ENCODE measurements at places on chromosomes 3 and 15.

DNA sequence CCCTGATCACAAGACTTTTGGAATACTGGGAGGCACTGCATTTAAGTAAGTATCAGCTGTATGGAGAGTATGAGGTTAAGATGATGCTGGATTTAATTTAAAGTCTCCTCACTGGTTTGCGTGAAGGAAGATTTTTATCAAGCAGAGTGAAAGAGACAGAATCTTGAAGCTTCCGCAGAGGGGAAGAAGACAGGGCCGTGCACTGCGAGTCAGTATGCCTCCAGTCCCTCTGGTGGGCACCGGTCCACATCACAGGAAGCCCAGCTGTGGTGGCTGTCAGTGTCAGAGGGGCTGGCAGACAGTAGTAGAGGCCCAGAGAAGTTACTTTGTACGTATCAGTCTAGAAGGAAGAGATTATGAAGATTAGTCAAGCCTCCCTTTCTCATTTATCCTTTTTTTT lies 379.0 kb upstream of the TPRG1 start:
- no peak for DNase-seq

- DNase-seq, result no peak
Measured at GRCh38 chr3:135565546-135565945, 400.0 kb upstream of the PPP2R3A start.

DNA sequence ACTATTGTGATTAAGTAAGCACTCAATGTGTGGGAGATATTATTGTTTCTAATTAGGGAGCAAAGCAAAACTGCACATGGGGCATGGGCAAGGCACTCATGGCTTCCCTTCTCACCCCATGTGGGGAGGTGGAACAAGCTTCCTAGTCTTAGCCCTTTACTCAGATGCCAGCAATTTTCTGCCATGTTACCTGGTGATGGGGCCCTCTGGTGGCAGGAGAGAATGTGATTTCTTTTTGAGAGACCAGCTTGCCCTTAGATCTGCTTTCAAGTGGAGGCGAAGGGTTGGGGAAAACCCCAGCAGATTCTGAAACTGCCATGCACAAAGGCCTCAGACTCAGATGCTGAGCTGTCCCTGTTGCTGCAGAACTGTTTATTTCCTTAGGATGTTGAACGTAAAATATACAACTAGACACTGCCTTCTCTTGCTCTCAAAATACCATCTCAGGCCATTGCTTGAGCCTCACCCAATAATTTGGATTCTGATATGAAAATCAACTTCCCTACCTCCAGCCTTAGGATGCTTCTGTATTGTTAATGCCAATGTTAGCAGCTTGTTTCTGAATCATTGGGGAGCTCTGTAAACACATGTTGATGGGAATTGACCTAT lies 130.2 kb upstream of the TPRG1 start:
- DNase-seq, result peak; percentile 74

DNA sequence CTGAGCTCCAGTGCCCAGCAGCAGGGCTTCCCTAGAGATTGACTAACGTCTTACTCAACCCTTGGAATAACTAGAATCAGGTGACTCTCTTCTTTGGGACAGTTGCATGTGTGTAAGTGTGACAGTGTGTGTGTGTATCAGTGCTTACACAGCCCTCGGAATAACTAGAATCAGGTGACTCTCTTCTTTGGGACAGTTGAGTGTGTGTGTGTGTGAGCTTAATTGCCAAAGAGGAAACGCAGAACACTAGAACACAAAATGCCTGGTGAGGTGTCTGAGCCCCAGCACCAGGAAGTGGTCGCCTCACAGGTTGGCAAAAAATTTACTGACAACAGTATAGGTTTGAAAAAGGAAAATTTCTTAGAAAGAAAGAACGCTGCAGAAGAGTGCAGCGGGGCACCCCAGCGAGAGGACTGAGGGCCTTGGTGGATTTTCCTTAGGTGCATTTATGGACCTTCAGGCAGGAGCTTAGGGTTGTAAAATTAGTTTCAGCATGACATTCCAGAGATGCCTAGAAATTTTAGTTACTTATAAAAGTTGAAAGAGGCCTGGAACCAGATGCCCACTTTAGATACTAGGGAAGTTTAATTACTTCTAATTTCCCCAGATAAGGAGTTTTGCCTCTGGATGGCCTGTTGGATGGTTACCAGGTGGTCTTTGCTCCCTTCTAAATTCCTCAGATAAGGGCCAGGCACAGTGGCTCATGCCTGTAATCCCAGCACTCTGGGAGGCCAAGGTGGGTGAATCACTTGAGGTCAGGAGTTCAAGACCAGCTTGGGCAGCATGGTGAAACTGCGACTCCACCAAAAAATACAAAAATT lies 3.7 kb upstream of the WDR82 start:
- no peak for DNase-seq

DNA sequence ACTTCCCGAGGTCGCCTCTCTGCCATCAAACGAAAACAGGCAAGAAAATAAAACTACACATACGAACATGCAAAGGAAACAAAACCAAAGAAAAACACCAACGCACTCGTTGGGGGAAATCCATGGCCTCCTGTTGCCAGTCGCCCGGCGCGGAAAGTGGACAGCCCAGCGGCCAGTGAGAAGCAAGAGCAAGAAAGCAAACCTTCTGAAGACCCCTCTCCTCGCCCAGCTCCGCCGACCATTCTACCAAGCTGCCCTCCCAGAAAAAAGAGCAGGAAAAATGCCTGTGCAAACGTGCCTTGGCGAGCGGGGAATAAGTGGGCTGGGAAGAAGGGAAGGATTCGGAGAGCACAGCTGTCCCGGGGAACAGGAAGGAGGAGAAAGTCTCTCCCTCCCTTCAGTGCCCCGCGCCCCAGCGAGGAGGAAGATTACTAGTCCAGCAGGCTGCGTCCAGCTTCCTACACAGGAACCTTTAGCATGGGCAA lies 802 bp upstream of the NECTIN3 start:
- peak; percentile 93 for DNase-seq

Data from NCI-H524 (cell line).